ENCODE measurements at places on chromosomes 16 and 17. TPM values are rescaled to one million over a fixed set of nuclear protein-coding genes. Genes with fewer than 3 reads are reported as not detected.
A peak's percentile ranks its signal among the peaks of the same experiment; 100 is the strongest.

DNA sequence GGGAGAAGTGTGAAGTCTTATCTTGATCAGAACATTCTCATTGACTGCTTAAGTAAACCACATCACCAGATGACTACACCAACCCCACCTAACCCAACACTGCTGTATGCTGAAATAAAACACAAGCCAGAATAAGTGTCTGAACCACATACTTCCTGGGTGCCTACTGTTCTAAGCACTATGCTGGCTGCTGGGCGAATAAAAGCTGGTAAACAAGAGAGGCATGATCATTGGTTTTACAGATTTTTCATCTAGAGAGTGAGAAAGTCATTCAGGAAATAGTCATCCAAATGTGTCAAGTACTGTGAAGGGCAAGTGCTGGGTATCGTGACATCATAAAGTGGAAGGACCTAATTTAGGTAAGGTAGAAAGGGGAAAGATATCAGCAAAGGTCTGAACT is 199.0 kb upstream of the SOX9 start:
- no peak for DNase-seq
- no peaks in the 10 kb centered on the region for H3K27me3 ChIP-seq
- H3K4me1 ChIP-seq = no peaks in the 10 kb centered on the region
- H3K36me3 ChIP-seq = no peaks in the 10 kb centered on the region

DNA sequence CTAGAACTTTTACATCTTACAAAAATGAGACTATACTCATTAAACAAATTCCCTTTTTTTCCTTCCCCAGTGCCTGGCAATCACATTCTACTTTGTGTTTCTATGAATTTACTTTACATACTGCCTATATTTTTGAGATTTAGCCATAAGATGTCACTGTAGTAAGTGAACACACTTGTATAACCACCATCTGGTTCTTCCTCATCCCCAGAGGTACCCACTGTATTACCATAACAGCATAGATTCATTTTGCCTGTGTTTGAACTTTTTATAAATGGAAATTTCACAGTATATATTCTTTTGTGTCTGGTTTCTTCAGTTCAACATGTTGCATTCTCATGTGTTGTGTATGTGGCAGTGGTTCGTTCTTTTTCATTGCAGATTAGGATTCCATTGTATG is 15.8 kb downstream of the CYB5B start:
- no peak overlapping the region for H3K4me3 ChIP-seq
- peaks cover 62% of the 10 kb centered on the region for H3K4me1 ChIP-seq
- no peak for DNase-seq
- no peaks in the 10 kb centered on the region for H3K27me3 ChIP-seq
- H3K36me3 ChIP-seq = peaks cover 50% of the 10 kb centered on the region

Gene ELMO3
- 4.3 TPM for total RNA-seq

Gene PGAP6
- 22.8 TPM for total RNA-seq

DNA sequence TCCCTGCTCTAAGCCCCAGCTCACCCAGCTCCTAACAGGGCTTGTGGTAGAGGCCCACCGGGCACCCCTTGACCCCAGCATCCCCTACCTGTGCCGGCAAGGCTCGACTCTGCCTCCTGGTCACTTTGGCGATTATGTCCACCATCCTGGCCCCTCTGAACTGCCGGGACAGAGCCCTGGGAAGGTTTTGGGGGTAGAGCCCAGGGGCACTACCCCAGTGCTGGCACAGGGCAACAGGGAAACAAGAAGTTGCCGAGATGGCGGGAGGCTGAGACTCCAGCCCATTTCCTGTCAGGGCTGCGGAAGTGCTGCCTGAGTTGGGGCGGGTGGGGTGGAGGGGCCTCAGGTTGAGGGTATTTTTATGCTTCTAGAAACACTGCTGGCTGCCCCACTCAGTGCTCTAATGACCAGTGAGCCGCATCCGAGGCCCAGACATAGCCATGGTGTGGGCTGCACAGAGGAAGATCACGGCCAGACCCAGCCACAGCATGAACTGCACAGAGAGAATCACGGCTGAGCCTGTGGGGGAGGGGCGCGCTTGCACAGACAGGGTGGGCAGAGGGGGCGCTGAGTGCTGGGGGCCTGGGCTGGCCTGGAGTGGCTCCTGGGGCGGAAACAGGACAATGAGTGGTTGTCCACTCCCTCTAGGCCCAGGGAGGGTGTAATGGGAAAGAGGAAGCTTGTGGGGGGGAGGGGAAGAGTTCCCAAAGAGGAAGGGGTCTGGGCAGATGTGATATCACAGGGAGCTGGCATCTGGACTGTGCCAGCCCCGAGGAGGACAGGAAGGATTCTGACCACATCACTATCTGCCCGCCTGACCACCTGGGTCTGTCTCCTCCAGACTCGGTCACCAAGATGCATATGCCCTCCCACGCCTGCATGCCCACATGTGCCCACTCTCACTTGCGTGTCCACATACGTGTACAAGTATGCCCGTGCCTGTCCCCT is 22.3 kb downstream of the ARHGAP27 start:
- H3K27me3 ChIP-seq = no peaks in the 10 kb centered on the region
- DNase-seq = peak; percentile 57
- peak overlapping the region; percentile 98 for H3K27ac ChIP-seq
- peaks cover 12% of the 10 kb centered on the region for H3K36me3 ChIP-seq
- H3K4me1 ChIP-seq = peaks cover 39% of the 10 kb centered on the region

DNA sequence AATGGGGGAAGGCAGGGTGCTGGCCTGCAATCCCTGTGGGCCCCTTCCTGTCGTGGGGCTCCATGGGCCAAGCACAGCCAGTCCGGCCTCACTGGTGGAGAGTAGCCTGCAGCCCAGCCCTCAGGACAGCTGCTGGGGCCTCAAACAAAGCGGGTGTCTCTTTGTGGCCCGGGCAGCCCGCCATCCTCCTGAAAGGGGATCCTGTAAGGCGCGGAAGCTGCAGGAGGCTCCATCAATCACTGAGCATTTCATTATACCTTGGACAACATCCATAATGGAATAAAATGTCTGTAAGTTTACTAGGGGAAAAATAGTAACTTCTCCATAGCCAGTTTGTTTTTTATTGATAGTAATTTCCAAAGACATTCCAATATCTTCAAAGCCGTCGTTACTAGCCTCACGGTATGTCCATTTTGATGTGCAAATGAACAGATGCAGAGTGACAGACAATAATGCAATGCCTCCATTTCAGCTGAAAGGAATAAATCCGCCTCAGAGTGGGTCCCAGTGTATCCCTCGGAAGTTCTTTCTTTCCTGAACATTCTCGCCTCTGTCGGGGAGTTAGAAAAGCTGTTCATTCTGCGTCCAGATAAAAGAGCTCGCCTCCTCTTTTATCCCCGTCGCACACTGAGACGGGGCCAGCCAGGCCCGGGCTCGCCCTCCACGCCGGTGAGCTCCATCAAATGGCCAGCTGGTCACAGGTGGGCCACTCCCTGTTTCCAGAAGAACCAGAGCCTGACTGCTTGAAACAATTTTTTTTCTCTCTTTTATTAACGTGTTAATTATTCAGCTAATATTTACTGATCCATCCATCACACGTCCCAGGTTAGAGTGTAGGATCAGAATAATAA is 14.4 kb downstream of the WSCD1 start:
- peaks cover 6% of the 10 kb centered on the region for H3K27me3 ChIP-seq
- H3K4me1 ChIP-seq = no peaks in the 10 kb centered on the region
- no peak overlapping the region for H3K4me3 ChIP-seq
- H3K36me3 ChIP-seq = no peaks in the 10 kb centered on the region
- H3K27ac ChIP-seq = no peak overlapping the region
- DNase-seq = no peak

Gene SLC35G6
- not detected for total RNA-seq

DNA sequence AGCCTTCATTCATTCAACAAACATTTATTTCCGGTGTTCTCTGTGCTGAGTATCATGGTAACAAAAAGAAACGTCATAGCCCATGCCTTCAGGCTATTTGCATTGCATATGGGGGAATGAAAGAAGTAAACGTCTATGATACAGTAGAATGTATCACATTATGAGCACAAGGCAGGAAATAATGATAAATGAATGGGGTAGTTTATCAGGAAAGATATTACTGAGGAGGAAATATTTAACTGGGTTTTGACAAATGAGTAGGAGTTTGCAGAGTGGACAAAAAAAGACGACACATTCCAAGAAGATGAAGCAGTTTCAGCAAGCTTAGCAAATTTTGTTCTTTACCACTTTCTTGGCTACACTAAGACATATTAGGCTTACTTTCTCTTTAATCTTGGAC is 1.3 kb upstream of the KRTAP4-7 start:
- no peaks in the 10 kb centered on the region for H3K36me3 ChIP-seq
- peaks cover 2% of the 10 kb centered on the region for H3K27me3 ChIP-seq
- no peaks in the 10 kb centered on the region for H3K4me1 ChIP-seq
- H3K4me3 ChIP-seq = no peak overlapping the region
- H3K27ac ChIP-seq = no peak overlapping the region
- DNase-seq = no peak

Gene RNF227
- total RNA-seq = 4.0 TPM

Gene HSD17B2
- not detected for total RNA-seq

DNA sequence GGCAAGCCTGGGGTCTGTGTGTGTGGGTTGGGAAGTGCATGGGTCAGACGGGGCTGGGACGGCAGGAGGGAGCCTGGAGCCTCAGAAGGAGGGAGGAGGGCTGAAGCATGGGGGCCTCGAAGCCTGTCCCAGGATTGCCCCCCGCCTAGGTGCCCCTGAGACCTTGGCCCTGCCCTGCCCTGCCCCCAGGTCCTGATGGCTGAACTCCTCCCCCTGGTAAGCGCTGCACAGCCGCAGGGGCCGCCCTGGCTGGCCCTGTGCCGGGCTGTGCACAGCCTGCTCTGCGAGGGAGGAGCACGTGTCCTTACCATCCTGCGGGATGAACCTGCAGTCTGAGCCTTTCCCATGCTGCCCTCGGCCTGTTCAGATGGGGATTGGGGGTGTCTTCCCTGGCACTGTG is 4.4 kb downstream of the TEDC2 start:
- H3K36me3 ChIP-seq = peaks cover 6% of the 10 kb centered on the region
- no peak overlapping the region for H3K27ac ChIP-seq
- no peak overlapping the region for H3K4me3 ChIP-seq
- DNase-seq = no peak

DNA sequence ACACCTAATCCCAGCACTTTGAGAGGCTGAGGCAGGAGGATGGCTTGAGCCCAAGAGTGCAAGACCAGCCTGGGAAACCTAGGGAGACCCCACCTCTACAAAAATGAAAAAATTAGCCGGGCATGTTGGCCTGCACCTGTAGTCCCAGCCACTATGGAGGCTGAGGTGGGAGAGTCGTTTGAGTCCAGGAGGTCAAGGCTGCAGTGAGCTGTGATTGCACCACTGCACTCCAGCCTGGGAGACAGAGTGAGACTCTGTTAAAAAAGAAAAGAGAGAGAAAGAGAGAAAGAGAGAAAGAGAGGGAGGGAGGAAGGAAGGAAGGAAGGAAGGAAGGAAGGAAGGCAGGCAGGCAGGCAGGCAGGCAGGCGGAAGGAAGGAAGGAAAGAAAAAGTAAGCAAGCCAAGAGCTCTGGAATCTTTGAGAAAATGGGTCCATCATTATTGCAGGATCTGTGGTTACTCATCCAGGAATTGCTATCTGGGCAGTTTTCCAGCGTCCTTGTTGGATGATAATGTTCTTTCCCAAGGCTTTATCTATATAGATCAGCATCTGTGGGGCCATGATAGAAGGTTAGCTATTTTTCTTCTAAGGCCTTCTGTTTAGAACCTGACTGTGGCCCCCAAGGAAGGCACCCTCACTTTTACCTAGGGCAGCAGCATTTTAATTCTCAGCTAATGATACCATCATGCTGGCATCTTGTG is 533.2 kb upstream of the CDH5 start:
- no peak for DNase-seq
- H3K4me3 ChIP-seq = no peak overlapping the region
- H3K27ac ChIP-seq = no peak overlapping the region
- H3K27me3 ChIP-seq = no peaks in the 10 kb centered on the region
- no peaks in the 10 kb centered on the region for H3K36me3 ChIP-seq
- no peaks in the 10 kb centered on the region for H3K4me1 ChIP-seq

Gene ITGA3
- 5.1 TPM for total RNA-seq

- no peaks in the 10 kb centered on the region for H3K36me3 ChIP-seq
- no peak overlapping the region for H3K4me3 ChIP-seq
- H3K4me1 ChIP-seq = no peaks in the 10 kb centered on the region
These were observed 299.7 kb upstream of the CDH11 start for GRCh38 chr16:65421596-65421995.

Gene CEP131
- total RNA-seq = 8.6 TPM

Gene CACNG4
- not detected for total RNA-seq

Gene ATP2A1
- total RNA-seq = 2.8 TPM

Gene DHRS13
- total RNA-seq = 31.8 TPM

DNA sequence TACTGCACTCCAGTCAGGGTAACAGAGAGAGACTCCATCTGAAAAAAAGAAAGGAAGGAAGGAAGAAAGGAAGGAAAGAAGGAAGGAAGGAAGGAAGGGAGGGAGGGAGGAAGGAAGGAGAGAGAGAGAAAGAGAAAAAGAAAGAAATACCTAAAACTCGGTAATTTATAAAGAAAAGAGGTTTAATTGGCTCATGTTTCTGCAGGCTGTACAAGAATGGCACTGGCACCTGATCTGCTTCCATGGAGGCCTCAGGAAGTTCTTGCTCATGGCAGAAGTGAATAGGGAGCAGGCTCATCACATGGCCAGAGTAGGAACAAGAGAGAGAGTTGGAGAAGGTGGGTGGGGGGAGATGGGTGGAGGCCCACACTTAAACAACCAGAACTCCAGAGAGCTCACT is 215.2 kb upstream of the IRX3 start:
- no peaks in the 10 kb centered on the region for H3K4me1 ChIP-seq
- no peaks in the 10 kb centered on the region for H3K36me3 ChIP-seq
- H3K4me3 ChIP-seq = no peak overlapping the region
- no peak overlapping the region for H3K27ac ChIP-seq
- no peak for DNase-seq

DNA sequence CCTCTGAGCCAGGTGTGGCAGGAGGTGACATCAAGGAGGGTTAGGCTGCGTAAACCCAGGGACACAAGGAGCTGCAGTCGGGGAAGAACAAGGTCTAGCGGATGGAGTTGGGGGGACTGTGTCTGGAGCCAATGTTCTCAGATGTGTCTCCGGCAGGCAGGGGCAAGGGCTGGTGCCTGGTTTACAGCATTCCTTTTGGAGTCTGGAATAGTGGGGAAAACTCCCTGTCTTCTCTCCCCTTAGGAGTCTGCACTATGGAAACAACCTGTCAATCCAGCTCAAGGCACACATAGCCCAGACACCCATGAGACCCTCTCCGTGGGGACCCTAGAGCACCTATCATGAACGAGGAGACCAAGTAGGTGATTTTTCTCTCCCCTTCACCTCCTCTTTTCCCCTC is 27.5 kb downstream of the NLRC5 start:
- H3K27me3 ChIP-seq = no peaks in the 10 kb centered on the region
- H3K4me3 ChIP-seq = no peak overlapping the region
- peaks cover 69% of the 10 kb centered on the region for H3K36me3 ChIP-seq
- peak overlapping the region; percentile 91 for H3K27ac ChIP-seq

GRCh38 chr17:64216338-64217248 is 46.5 kb downstream of the TEX2 start:
- no peak for DNase-seq
- H3K27ac ChIP-seq = no peak overlapping the region
- peaks cover 29% of the 10 kb centered on the region for H3K36me3 ChIP-seq
- H3K27me3 ChIP-seq = no peaks in the 10 kb centered on the region
- H3K4me1 ChIP-seq = peaks cover 30% of the 10 kb centered on the region
- H3K4me3 ChIP-seq = no peak overlapping the region

Gene C1QBP
- total RNA-seq = 607 TPM

Data from activated naive CD8-positive, alpha-beta T cell treated with anti-CD3 and anti-CD28 coated beads for 36 hours (primary cell).